ENCODE measurements at places on chromosomes 13 and 19. TPM values are rescaled to one million over a fixed set of nuclear protein-coding genes. Genes with fewer than 3 reads are reported as not detected.

DNA sequence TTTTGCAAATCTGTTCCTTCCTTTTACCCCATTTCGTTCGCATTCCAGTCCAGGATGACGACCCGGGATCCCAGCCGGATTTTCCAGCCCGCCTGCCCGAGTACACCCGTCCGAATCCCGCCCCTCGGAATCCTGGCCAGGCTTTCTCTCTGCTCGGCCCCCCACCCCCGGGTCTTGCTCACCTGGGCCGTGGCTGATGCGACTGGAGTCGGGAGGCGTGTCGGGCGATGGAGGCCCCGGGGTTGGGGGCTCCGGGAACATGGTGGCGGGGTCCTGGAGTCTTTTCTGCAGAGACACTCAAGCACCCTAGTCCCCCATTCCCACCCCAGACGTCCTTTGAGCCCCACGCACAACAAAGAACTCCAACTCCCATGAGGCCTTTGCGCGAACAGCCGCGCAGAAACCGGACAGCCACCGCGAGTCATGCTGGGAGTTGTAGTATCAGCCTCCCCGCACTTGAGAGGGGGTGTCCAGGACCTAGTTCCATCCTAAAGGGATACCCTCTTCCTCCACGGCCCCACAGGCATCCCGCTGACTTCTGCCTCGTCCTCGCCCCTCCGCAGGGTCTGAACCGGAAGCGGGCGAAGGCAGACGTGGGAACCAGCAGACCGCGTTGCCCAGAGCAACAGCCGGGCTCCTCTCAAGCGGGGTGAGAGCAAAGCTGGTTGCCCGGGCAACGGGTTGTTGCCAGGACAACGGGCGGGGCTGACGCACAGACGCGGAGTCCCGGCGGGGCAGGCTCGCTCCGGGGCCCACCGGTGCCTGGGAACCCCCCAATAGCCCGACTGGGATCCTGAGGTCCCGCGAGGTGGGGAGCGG, 1.1 kb downstream of the SYT5 start:
- H3K36me3 ChIP-seq, result no peaks in the 10 kb centered on the region
- peak overlapping the region; percentile 75 for H3K4me3 ChIP-seq

- no peak overlapping the region for H3K27ac ChIP-seq
- H3K4me3 ChIP-seq, result no peak overlapping the region
- no peaks in the 10 kb centered on the region for H3K27me3 ChIP-seq
- DNase-seq, result no peak
Measured at GRCh38 chr19:16379521-16380313, 55.1 kb downstream of the KLF2 start.

DNA sequence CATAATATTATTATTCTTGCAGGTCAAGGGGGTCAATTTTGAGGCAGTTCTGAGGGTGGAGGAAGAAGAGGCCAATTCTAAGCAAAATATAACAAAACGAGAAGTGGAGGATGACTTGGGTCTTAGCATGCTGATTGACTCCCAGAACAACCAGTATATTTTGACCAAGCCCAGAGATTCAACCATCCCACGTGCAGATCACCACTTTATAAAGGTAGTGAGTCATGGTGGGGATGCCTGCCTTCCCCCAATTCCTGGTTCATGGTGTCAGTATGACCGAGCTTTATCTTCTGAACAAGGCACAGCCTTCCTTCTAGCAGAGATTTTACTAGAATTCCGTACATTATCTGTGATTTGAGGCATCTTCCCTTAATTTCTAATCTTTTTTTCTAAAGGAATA, 9.4 kb upstream of the DCUN1D2 start:
- H3K4me1 ChIP-seq, result peaks cover 12% of the 10 kb centered on the region
- H3K27ac ChIP-seq, result no peak overlapping the region
- no peak overlapping the region for H3K4me3 ChIP-seq
- no peaks in the 10 kb centered on the region for H3K27me3 ChIP-seq

The APOC4 gene
- not detected for total RNA-seq

GRCh38 chr13:40063278-40063698, 407.8 kb downstream of the COG6 start:
- H3K27ac ChIP-seq, result no peak overlapping the region
- no peaks in the 10 kb centered on the region for H3K27me3 ChIP-seq
- H3K4me3 ChIP-seq, result no peak overlapping the region

- DNase-seq, result peak; percentile 75
- peaks cover 10% of the 10 kb centered on the region for H3K4me1 ChIP-seq
- no peaks in the 10 kb centered on the region for H3K36me3 ChIP-seq
Measured at GRCh38 chr19:56080669-56081401, 40.3 kb downstream of the ZNF787 start.

GRCh38 chr13:107459430-107459829, 755.9 kb downstream of the LIG4 start:
- no peaks in the 10 kb centered on the region for H3K4me1 ChIP-seq
- no peaks in the 10 kb centered on the region for H3K36me3 ChIP-seq
- no peak overlapping the region for H3K4me3 ChIP-seq
- DNase-seq, result no peak
- H3K27me3 ChIP-seq, result no peaks in the 10 kb centered on the region

The CLEC4M gene
- total RNA-seq, result not detected

- no peaks in the 10 kb centered on the region for H3K4me1 ChIP-seq
- no peak overlapping the region for H3K4me3 ChIP-seq
Measured at GRCh38 chr13:71801165-71801760, 65.7 kb downstream of the DACH1 start.

- H3K36me3 ChIP-seq, result no peaks in the 10 kb centered on the region
- H3K27me3 ChIP-seq, result peaks cover 33% of the 10 kb centered on the region
- peaks cover 20% of the 10 kb centered on the region for H3K4me1 ChIP-seq
- no peak for DNase-seq
- H3K4me3 ChIP-seq, result no peak overlapping the region
Measured at GRCh38 chr19:16894080-16894479, 5.3 kb downstream of the F2RL3 start.

The FBXO17 gene
- total RNA-seq, result not detected

GRCh38 chr19:10424011-10424637, 3.8 kb downstream of the PDE4A start:
- peaks cover 3% of the 10 kb centered on the region for H3K27me3 ChIP-seq
- H3K4me3 ChIP-seq, result peak overlapping the region; percentile 85
- peak; percentile 84 for DNase-seq
- H3K36me3 ChIP-seq, result peaks cover 5% of the 10 kb centered on the region
- H3K4me1 ChIP-seq, result peaks cover 72% of the 10 kb centered on the region
- H3K27ac ChIP-seq, result peak overlapping the region; percentile 93

GRCh38 chr13:45828256-45828968, 23.1 kb downstream of the SIAH3 start:
- H3K4me3 ChIP-seq, result no peak overlapping the region
- H3K36me3 ChIP-seq, result no peaks in the 10 kb centered on the region
- no peaks in the 10 kb centered on the region for H3K27me3 ChIP-seq
- no peaks in the 10 kb centered on the region for H3K4me1 ChIP-seq
- no peak for DNase-seq
- no peak overlapping the region for H3K27ac ChIP-seq

The GPR4 gene
- not detected for total RNA-seq

- no peak overlapping the region for H3K4me3 ChIP-seq
- no peak for DNase-seq
- H3K27ac ChIP-seq, result no peak overlapping the region
- H3K4me1 ChIP-seq, result peaks cover 4% of the 10 kb centered on the region
- H3K27me3 ChIP-seq, result no peaks in the 10 kb centered on the region
Measured at GRCh38 chr13:95254339-95254738, 46.9 kb downstream of the ABCC4 start.

GRCh38 chr13:74064805-74065312, 69.3 kb downstream of the KLF12 start:
- H3K4me3 ChIP-seq, result no peak overlapping the region
- H3K27ac ChIP-seq, result no peak overlapping the region
- no peak for DNase-seq
- peaks cover 27% of the 10 kb centered on the region for H3K36me3 ChIP-seq

GRCh38 chr19:41410336-41411054, 12.9 kb downstream of the BCKDHA start:
- H3K27ac ChIP-seq, result no peak overlapping the region
- H3K4me1 ChIP-seq, result peaks cover 16% of the 10 kb centered on the region
- no peaks in the 10 kb centered on the region for H3K27me3 ChIP-seq
- peaks cover 7% of the 10 kb centered on the region for H3K36me3 ChIP-seq

DNA sequence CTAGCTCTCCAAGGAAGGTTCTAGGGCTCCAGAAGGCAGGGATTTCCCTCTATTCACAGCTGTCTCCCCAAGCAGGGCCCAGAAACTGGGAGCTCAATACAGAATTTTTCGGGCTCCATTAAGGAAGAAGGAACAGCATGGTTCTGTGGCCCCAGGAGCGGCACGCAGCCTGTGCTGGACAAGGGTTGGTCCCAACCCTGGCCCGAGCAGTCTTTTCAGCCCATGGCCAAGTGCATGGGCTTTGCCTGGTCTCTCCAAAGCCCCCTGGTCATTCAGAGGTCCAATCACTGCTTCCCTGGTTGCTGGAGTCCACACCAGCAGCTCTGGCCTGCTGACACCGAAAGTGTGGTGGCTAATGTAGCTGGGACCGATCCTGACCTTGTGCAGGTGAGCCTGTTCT, 6.6 kb upstream of the PRKD2 start:
- H3K36me3 ChIP-seq, result peaks cover 23% of the 10 kb centered on the region
- H3K27me3 ChIP-seq, result no peaks in the 10 kb centered on the region
- H3K4me3 ChIP-seq, result no peak overlapping the region

The FGF22 gene
- total RNA-seq, result 1.1 TPM

The PSPN gene
- 2.4 TPM for total RNA-seq

- H3K4me3 ChIP-seq, result no peak overlapping the region
- no peak for DNase-seq
- H3K36me3 ChIP-seq, result no peaks in the 10 kb centered on the region
- peaks cover 2% of the 10 kb centered on the region for H3K27me3 ChIP-seq
Measured at GRCh38 chr13:76329866-76330580, 556.2 kb downstream of the KCTD12 start.

GRCh38 chr13:110419381-110419791, 112.3 kb downstream of the COL4A2 start:
- H3K36me3 ChIP-seq, result no peaks in the 10 kb centered on the region
- H3K27me3 ChIP-seq, result peaks cover 85% of the 10 kb centered on the region
- H3K27ac ChIP-seq, result no peak overlapping the region
- no peak overlapping the region for H3K4me3 ChIP-seq
- no peak for DNase-seq

DNA sequence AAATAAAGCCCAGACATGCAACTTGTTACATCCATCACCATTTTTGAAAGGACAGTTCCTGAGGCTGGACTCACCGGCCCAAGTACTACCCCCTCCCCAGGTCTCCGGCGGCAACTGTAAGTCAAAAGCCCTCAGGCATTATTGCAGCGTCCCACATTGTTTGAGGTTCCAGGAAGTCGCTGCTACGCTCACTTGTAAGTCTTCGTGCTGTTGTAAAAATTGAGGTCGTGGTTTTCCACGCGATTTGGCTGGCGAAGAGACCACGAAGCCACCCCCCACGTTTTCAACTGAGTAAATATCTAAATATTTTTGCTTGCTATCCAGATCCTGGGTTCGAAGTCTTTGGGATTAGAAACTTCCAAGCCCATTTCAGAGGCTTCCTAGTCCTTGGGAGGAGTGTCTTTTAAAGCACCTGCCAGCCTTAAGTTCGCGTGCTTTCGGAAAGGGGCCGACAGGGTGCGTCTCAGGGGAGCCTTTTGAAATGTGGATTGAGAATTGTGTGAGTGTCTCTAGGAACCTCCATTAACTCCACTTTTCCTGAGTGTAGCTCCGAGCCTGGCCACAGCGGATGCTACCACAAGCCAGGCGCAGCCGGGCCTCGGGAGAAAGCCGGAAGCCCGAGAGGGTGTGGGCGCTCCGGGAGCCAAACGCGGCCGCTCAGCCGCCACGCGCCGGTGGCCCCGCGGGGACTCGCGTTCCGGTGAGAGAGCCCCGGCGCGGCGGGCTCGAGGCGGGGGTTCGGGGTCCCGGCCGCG, 434 bp upstream of the FNDC3A start:
- peak; percentile 49 for DNase-seq
- H3K4me3 ChIP-seq, result peak overlapping the region; percentile 77
- peaks cover 27% of the 10 kb centered on the region for H3K4me1 ChIP-seq
- peaks cover 32% of the 10 kb centered on the region for H3K36me3 ChIP-seq

DNA sequence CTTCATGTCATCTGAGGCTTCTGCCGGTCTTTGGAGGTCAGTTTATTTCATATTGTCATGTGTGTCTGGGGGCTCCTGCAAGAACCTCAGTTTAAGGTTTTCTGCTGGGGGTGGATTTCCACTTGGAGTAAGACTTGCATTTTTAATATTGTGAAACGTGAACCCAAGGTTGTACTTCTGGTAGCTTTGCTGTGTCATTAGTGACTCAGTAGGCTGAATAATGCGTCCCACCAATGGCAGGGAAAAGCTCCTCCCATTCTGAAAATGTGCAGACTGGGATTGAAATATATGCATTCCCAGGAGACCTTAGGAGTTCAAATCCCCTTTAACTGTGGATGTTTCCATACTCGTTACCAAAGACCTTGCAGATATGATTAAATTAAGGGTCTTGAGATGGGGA, 46.2 kb downstream of the ING1 start:
- peaks cover 10% of the 10 kb centered on the region for H3K27me3 ChIP-seq
- H3K4me1 ChIP-seq, result peaks cover 2% of the 10 kb centered on the region
- no peak for DNase-seq

- peaks cover 12% of the 10 kb centered on the region for H3K4me1 ChIP-seq
- peaks cover 5% of the 10 kb centered on the region for H3K36me3 ChIP-seq
- no peaks in the 10 kb centered on the region for H3K27me3 ChIP-seq
Measured at GRCh38 chr19:41377977-41378709, 1.8 kb downstream of the TMEM91 start.

- no peak overlapping the region for H3K27ac ChIP-seq
- H3K27me3 ChIP-seq, result peaks cover 5% of the 10 kb centered on the region
- no peaks in the 10 kb centered on the region for H3K36me3 ChIP-seq
- no peaks in the 10 kb centered on the region for H3K4me1 ChIP-seq
- H3K4me3 ChIP-seq, result no peak overlapping the region
- no peak for DNase-seq
Measured at GRCh38 chr13:98175043-98175442, 2.0 kb downstream of the RNF113B start.

GRCh38 chr13:64255988-64256387, 2840.3 kb upstream of the PCDH20 start:
- H3K27me3 ChIP-seq, result no peaks in the 10 kb centered on the region
- no peaks in the 10 kb centered on the region for H3K4me1 ChIP-seq
- no peak overlapping the region for H3K4me3 ChIP-seq
- H3K27ac ChIP-seq, result no peak overlapping the region
- DNase-seq, result no peak
- H3K36me3 ChIP-seq, result no peaks in the 10 kb centered on the region

All from activated naive CD8-positive, alpha-beta T cell treated with anti-CD3 and anti-CD28 coated beads, Interleukin-2, amount 10 ng/mL, durations not matched to agents 7 days and 5 days (primary cell).